ENCODE measurements at places on chromosomes 4 and X. TPM values are rescaled to one million over a fixed set of nuclear protein-coding genes. Genes with fewer than 3 reads are reported as not detected.

DNA sequence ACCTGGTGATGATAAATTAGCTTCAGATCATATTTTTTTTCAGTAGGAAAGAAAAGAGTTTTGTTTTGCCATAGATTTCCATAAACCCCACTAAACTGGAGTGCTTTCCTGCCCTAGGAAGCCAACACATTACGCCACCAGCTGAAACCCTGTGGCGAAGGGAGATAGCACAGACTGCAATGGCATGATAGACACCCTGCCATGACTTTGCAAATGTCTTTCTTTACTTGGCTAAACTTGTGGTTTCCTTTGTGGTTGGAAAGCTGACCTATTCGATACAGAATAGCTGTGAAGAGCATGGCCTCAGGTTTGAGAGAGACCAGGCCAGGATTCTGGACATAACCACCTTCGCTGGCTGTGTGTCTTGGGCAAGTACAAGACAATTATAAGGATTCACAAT lies 19.1 kb downstream of the MFAP3L start:
- H3K36me3 ChIP-seq = no peaks in the 10 kb centered on the region
- no peak for DNase-seq
- H3K27me3 ChIP-seq = no peaks in the 10 kb centered on the region
- no peak overlapping the region for H3K27ac ChIP-seq
- H3K4me3 ChIP-seq = no peak overlapping the region

GRCh38 chr4:94406668-94407437 lies 44.9 kb upstream of the PDLIM5 start:
- no peaks in the 10 kb centered on the region for H3K36me3 ChIP-seq
- H3K27me3 ChIP-seq = no peaks in the 10 kb centered on the region
- H3K4me3 ChIP-seq = no peak overlapping the region
- H3K4me1 ChIP-seq = peaks cover 5% of the 10 kb centered on the region

CXorf49B gene
- not detected for total RNA-seq

KIT gene
- 4.6 TPM for total RNA-seq

DNA sequence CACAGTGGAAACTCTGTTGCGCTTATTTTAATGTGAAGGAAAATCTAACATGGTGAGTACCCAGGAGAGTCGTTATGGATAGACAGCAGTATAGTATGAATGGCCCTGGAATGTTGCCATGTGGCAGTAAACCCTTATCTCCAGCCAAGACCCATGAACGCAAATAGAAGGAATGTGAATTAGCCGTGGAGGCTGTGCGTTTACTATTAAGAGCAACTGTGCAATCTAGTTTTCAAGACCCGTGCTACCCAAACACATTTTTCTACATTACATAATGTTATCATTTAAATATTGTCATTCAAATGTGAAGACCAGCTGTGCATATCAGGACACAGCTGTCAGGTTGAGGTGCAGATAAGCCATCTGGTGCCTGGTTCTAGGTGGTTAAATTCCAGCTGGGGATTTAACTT lies 13.3 kb upstream of the AGA start:
- no peak overlapping the region for H3K4me3 ChIP-seq
- H3K4me1 ChIP-seq = no peaks in the 10 kb centered on the region
- no peak overlapping the region for H3K27ac ChIP-seq
- H3K27me3 ChIP-seq = no peaks in the 10 kb centered on the region
- no peaks in the 10 kb centered on the region for H3K36me3 ChIP-seq

DNA sequence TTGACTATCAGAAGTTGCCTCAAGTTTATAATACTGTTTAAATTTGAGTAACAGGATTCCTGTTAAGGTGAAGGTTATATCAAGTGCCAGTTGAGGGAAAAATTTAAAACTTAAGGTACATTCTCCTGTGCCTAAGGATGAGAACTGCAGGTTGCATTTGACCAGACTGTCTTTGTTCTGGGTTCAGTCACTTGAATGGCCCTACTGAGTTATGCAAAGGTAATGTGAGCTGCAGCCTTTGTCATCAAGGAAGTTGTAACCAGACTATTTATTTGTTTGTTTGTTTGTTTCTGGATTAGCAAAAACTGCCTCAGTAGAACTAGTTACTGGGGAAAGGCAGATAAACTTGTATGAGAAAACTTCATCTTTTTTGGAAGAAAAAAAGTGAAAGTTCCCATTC lies 131.9 kb downstream of the ATOH1 start:
- H3K27ac ChIP-seq = no peak overlapping the region
- DNase-seq = no peak
- no peaks in the 10 kb centered on the region for H3K36me3 ChIP-seq
- no peak overlapping the region for H3K4me3 ChIP-seq
- no peaks in the 10 kb centered on the region for H3K4me1 ChIP-seq
